ENCODE measurements at places on chromosomes 16 and 17.

DNA sequence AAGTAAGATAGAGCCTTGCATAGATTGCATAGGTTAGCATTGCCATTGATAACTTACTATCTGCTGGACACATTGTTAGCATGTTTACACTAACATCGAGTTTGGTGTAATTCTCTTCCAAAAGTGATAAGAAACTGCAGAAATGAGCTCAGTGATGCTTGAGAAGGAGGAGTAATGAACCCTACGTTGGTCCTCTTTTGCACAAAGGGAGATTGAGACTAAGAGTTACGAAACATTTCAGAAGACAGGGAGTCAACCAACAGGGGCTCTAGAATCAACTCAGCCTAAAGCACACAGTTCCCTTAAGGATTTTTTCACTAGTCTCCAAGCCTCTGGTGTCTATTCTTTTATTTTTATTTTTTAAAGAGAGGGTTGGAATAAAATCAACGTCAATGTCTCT lies 6.8 kb downstream of the CCL7 start:
- DNase-seq = no peak

- DNase-seq = no peak
These were observed 24.9 kb downstream of the RARA start for GRCh38 chr17:40333781-40334448.

DNA sequence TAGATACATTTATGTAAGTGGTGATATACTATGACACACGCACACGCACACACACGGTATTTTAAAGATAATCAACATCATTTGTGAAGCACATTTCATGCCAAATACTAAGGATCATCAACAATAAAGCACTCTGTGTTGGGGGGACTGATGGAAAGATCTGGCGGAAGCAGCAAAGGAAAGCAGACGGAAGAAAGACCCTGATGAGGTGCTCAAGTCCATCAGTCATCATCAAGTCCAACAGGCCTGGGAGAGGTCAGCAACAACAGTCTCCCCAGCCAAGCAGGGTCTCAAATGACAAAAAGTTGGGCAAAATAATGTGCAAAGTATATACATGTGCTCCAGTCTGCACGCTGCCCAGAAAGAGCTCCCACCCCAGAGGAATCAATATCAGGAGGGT lies 55.5 kb downstream of the HIC1 start:
- no peak for DNase-seq

DNA sequence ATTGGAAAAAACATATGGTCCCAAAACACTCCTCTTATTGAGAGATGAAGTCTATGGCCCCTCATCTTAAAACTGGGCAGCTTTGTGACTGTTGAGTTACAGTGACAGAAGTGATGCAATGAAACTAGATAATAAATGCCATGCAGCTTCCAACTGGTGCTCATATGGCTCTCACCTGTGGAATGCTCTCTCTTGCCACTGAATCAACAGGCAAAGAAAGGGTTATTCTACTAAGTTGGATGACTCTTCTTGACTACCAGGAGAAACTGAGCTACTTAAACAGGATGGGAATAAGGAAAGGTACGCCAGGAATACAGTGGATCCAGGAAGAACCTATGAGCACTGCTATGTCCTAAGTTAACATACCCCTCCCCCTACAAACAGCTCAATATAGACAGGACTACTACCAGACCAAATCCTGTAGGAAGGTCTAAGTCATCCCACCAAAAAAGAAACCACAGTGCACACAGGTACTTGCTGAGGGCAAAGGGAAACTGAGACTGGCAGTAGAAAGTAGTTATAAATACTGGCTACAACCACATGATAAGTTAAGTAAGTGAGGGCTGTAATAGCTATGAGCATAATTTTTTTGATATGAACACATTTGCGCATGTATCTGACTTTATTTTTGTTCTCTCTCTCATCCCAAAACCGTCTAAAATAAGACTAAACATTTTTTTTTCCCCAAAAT lies 398.5 kb downstream of the ZFHX3 start:
- no peak for DNase-seq

DNA sequence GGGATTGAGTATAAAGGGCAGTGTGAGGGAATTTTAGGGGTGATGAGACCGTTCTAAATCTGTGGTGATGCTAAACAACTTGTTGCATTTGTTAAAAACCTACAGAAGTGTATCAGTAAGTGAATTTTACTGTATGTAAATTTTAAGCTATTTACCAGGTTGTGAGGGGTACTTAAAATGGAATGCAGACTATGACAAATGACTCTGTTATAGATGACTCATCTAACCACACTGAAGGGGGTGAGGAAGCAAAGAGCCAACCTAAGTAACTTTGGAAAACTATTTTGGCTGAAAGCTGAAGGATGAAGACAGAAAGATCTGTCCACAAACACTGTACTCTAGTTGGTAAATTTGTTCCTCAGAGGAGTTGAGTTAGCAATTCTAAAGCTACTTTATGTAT lies 5.3 kb upstream of the MKS1 start:
- DNase-seq = no peak

DNA sequence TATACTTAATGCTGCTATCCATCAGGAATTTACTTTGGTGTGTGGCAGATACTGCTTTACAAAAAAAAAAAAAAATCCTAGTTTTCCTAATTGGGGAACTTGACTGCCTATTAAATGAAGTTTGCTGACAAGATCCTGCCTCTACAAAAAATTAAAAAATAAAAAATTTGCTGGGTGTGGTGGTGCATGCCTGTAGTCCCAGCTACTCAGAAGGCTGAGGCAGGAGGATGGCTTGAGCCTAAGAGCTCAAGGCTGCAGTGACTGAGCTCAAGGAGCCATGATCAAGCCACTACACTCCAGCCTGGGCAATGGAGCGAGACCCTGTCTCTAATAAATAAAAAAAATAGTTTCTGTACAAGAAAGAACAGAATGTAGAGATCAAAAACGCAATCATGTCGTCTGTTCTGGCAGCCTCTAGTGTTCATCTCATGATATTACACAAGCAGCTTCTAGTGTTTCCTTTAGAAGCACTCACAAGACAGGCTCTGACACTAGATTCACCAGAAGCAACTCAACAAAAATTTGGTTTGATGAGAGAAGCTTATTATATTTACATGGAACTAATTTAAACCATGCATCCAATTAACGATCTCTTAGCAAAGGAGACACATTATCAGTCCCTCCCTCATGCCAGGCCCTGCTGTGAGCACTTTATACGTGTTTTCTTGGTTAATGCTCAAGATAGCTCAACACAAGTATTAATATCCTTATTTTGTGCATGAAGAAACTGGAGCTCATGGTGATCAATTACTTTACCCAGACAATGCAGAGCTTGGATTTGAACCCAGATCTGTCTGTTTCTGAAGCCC lies 6.8 kb upstream of the KRTAP17-1 start:
- no peak for DNase-seq

DNA sequence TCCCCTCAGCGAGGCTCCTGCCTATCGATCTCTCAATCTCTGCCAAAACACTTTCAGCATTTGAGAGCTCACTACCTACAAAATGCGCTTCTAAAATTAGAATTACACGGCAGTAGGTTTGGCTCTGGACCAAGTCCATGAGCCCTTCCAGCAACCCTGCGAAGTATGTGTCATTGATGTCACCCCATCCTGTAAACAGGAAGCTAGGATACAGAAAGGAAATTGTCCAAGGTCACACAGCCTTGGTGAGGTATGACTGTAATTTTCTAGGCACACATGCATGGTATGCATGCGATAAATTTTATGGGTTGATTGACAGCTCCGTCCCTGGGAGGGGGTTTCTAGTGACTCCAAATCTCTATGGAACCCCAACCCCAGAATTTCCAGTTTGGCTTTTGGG lies 330.3 kb upstream of the CDH5 start:
- DNase-seq = no peak

GRCh38 chr16:89598199-89598598 lies 15.2 kb upstream of the DPEP1 start:
- no peak for DNase-seq

GRCh38 chr16:28935924-28936783 lies 4.4 kb downstream of the CD19 start:
- peak; percentile 76 for DNase-seq

- DNase-seq = no peak
These were observed 145.2 kb downstream of the KCNJ2 start for GRCh38 chr17:70314506-70314905.

- peak; percentile 35 for DNase-seq
These were observed 14.7 kb upstream of the PLLP start for GRCh38 chr16:57299009-57299718.

GRCh38 chr16:2486645-2487516 lies 12.0 kb downstream of the TBC1D24 start:
- no peak for DNase-seq

DNA sequence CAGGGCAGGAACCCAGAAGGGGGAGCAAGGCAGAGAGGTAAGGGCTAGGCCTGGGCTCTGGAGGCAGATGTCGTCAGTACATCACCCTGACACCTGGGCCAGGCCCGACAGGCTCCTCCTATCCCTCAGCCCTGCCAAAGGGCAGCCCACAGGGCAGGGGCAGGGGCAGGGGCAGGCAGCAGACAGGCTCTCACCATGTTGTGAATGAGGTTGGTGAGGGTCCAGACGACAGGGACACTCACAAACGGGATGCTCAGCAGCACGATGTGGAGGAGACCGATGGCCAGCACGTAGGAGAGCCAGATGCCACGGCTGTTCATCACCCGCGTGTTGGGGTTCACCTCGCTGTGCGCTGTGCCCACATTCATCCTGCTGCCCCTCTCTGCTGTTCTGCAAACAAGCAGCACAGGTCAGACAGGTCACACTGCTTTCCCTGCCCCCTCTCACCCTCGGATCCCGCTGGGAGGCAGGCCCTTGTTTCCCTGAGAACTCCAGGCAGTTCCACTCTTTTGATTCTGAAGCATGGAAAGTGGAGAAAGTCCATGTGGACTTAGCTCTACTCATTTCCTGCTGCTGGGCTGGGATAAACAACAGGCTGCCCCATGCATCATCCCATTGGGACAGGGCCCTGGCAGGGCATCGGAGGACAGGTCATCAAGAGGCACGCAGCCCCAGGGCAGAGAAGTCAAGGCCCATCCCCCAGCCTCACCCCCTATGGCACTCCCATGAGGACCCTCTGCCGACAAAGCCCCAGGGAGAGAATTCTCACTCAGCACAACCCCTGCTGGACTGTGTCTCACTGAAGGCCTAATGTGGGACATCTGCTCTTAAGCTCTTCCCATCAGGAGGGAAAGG lies 3.3 kb downstream of the ORMDL3 start:
- no peak for DNase-seq

- DNase-seq = no peak
These were observed 15.4 kb upstream of the TMEM220 start for GRCh38 chr17:10745231-10745630.

DNA sequence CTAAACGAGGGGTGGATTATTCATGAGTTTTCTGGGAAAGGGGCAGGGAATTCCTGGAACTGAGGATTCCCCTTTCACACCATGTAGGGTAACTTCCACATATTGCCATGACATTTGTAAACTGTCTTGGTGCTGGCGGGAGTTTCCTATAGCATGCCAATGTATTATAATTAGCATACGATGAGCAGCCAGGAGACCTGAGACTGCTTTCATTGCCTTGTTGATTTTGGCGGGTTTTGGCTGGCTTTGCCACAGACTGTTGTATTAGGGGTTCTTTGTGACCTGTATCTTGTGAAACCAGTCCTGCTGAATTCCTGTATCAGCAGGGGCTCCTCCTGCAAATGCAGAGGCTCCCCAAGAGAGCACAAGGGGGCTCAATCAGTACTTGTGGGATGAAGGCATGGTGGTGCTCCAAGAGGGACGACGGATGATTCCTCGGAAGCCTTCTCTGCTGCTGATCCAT lies 104.4 kb upstream of the CACNG5 start:
- DNase-seq = no peak

DNA sequence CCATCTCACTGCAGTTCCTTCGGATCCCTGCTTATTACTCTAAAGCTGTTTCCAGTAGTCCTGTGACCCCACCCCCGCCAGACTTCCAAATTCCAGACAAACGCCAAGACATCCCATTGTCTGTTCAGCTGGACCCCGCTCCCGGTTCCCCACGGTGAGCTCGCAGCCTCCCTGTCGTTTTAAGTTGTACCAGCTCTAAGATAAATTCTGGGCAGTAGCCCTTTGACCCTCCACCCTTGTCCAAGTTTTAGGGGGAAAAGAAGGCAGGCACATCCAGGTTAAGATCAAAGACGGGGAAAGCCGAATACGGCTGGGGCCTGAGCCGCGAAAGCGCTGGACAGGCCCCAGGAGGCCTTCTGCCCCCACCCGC lies 589 bp downstream of the ARL6IP1 start:
- DNase-seq = peak; percentile 6

GRCh38 chr16:17159617-17160016 lies 311.1 kb downstream of the XYLT1 start:
- no peak for DNase-seq

DNA sequence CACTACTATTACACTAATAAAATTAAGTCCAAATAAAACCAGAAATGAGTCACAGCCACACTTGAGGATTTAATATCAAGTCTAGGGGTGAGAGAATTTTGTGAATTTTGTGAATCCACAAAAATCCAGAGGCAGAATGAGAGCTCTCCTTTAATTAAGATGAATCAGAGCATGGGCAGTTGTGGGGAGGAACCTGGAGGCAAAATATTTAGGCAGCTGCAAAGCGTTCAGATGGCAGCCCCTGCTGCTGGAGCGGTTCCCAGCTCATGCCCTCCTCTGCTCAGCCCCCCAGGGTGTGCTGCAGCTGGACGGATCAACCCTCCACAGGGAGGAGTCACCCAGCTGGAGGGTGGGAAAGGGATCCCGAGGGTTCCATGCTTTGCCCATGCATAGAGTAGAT lies 43.4 kb upstream of the IRX6 start:
- no peak for DNase-seq

DNA sequence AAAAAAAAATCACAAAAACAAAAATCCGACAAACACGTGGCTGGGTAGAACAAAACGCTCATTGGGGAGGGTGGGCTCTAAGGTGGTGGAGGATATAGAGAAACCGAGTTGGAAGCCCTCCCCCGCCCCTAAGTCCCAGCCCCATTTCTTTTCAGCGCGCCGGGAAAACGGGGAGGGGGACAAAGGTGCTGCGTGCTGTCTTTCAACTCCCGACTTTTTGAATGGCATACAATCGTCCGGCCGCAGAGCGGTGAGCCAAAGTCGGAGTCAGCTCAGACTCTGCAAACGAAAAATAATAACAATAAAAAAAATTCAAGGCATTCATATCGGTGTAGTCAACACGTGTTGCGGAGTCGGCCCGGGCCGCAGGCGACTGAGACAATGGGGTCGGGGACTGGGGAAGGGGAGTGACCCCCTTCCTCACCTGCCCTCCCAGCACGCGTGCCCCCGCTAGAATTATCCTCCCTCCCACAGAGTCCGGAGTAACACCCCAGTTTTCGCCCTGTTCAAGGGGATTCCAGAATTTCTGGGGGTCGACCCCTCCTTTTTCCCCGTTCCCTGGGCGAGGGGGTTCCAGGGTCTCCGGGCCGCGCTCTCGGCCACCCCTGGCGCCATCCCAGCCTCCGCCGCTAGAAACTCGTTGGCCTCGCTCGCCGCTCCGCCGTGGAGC lies 1.7 kb upstream of the IGF2BP1 start:
- DNase-seq = no peak

- no peak for DNase-seq
These were observed 66.5 kb downstream of the TTC19 start for GRCh38 chr17:16066125-16066524.

GRCh38 chr17:50108556-50108955 lies 13.4 kb downstream of the PDK2 start:
- no peak for DNase-seq
